ENCODE measurements at places on chromosomes 13 and 19. TPM values are rescaled to one million over a fixed set of nuclear protein-coding genes. Genes with fewer than 3 reads are reported as not detected.

Gene PEAK3
- 2.3 TPM for total RNA-seq

GRCh38 chr13:111917901-111918300 lies 149.0 kb upstream of the SOX1 start:
- no peak for DNase-seq

DNA sequence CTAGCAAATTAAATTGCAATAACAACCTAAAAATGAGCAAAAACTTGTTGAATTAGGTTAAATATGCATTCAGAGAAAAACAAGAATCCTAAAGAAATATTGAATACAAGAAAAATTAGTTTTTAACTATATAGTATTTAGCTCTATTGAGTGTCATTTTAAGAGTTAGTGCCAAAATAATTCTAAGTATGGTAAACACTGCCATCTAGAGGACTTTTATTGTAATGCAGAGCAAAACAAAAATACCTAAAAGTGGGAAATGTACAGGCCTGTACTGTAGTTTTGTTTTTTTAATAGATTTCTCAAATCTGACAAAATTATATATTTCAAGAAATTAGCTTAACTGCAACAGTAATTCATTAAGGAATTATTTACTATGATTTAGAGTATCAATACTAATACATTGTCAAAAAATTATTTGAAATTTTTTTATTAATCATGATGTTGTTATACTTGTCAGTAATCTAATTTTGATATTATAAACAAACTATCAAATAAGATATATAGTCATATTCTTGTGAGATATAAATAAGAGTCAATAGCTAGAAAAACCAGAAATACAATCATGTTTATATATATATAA lies 8.2 kb upstream of the PCDH9 start:
- no peak for DNase-seq

Gene FFAR1
- not detected for total RNA-seq

Gene PSG7
- total RNA-seq = not detected

DNA sequence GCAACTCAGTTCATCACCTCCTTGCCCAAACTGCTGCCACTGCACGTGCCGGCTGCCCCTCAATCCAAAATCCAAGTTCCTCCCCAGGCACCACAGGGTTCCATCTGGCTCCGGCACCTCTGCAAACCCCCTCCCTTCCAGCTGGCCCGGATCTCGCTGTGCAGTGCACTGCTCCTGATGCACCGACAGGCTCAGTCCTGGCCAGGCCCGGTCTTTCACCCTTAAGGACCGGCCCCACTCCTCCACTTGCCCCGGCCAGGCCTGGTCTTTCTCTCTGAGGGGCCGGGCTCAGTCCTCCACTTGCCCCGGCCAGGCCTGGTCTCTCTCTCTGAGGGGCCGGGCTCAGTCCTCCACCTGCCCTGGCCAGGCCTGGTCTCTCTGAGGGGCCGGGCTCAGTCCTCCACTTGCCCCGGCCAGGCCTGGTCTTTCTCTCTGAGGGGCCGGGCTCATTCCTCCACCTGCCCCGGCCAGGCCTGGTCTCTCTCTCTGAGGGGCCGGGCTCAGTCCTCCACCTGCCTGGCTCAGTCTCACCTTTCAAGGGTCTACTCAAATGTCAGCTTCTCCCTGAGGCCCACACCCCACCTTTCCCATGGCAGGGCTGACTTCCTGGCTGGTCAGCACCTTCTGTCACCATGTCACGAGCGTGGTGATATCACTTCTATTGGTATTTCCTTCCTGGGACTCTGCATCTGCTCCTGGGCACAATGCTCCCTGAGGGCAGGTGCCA lies 6.9 kb downstream of the ZNF787 start:
- DNase-seq = no peak

Gene PIAS4
- 14.0 TPM for total RNA-seq

Gene C5AR1
- 13.4 TPM for total RNA-seq

Gene SBNO2
- 64.2 TPM for total RNA-seq

DNA sequence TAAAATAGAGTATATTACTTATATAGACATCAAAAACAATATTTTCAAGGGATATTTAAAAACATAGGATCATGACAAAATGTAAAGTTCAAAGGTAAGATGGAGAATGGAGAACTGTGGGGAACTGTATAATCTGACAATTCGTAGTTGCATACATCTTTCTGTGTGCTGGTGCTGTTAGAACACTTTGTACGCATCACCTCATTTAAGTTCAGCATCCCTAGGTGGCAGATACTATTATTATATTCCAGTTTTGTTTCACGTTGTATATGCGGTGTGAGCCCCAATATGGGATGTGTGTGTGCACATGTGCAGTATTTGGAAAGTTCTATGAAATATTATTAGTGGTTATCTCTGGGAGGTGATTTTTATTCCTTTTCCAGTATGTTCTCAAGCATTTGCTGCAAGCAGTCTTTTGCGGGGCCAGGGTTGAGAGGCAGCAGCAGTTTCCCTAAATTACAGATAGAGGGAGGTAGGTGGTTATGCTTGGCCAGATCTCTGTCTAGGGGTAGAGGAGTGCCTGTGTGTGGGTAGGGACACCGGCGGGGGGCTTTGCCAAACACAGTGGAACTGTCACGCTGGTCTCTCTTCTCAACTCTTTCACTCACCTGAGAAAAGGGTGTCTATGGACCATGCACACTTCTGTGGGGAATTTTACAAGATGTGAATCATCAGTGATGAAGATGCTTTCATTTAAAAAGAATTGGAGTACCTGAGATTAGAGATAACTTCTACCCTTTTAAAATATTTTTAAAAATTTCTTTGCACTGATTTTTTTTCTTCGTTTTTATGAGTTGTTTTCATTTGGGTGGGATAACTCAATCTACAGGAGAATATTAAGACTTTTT lies 55.6 kb upstream of the ALOX5AP start:
- DNase-seq = no peak

Gene ZNF100
- 7.2 TPM for total RNA-seq

Gene WDR88
- total RNA-seq = not detected

GRCh38 chr19:49864890-49865289 lies 2.5 kb downstream of the PNKP start:
- no peak for DNase-seq

Gene SIGLEC5
- 0.81 TPM for total RNA-seq

GRCh38 chr13:79075703-79076102 lies 330.4 kb downstream of the RBM26 start:
- no peak for DNase-seq

Gene ZNF229
- 5.2 TPM for total RNA-seq

GRCh38 chr13:31930490-31930889 lies 101.1 kb upstream of the FRY start:
- DNase-seq = no peak

DNA sequence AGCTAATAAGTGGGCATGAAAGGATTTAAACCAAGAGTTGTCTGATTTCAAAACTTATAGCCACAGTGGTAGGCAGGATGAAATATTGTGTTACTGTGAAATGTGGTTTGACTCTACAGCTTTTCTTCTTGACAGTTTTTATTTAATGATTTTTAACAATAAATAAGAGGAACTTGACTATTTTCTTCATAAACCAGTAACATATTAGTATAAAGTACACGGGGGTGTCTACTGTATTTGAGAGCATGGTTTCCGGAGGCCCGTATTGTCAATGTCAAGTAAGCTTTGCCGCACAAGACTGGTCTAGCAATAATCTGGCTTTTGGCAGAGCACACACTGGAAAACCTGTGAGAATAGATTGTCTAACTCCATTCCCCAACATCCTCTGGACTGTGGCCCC lies 894.5 kb downstream of the PCDH9 start:
- DNase-seq = no peak

DNA sequence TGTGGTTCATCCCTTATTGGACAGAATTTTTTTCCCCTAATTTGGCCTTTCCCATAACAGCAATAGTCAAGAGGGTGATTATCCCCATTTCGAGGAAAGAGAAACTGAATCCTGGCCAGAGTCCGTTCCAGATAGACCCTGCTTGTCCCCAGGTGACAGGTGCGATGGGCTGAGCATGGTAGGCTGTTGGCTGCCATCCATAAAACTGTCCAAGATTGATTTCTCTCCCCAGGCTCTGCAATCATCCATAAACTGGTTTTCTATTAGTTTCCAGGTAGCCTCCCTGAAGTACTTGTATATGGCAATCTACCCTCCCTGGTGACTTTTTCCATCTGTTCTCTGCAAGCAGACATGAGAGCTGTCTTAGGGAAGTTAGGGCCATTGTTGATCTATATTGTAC lies 25.4 kb downstream of the SERP2 start:
- no peak for DNase-seq

GRCh38 chr13:72541674-72542073 lies 185.8 kb downstream of the MZT1 start:
- no peak for DNase-seq

Gene MARCHF2
- 87.8 TPM for total RNA-seq

- DNase-seq = peak; percentile 76
Measured at GRCh38 chr19:44684892-44685863, 13.8 kb upstream of the CEACAM16 start.

DNA sequence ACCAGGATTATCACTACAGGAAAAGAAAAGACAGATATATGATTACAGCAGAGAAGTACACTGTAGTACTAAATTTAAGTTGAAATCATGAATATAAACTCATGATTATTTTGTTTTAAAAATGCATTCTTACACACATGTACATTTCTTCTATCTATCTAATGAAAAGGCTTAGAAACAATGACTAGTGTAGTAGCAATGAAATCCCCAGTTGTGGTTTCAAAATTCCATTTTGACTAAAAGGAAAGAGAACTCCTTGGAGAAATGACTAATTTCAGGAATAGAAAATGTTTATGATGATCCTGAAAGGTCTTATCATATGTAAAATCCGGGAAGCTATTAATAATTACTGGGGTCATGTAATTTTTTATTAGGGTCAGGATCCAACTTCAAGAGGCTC lies 195.0 kb upstream of the STARD13 start:
- DNase-seq = no peak

Gene MEF2B
- 0.55 TPM for total RNA-seq

All from left cardiac atrium (tissue), 4 donors.